NCI-H2107 (cell line): ENCODE measurements at places on chromosomes 5 and 9.

GRCh38 chr5:113233606-113234005 lies 201.2 kb downstream of the TSSK1B start:
- DNase-seq, result no peak

DNA sequence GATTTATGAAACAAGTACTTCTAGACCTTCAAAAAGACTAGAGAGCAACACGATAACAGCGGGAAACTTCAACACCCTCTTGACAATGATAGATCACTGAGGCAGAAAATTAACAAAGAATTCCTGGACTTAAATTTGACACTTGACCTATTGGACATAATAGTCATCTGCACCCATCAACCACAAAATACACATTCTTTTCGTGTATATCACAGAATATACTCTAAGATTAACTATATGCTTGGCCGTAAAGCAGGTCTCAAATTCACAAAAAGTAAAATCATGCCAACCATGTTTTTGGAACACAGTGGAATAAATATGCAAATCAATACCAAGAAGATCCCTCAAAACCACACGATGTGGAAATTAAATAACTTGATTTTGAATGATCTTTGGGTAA lies 559.4 kb downstream of the DNAH5 start:
- DNase-seq, result no peak

DNA sequence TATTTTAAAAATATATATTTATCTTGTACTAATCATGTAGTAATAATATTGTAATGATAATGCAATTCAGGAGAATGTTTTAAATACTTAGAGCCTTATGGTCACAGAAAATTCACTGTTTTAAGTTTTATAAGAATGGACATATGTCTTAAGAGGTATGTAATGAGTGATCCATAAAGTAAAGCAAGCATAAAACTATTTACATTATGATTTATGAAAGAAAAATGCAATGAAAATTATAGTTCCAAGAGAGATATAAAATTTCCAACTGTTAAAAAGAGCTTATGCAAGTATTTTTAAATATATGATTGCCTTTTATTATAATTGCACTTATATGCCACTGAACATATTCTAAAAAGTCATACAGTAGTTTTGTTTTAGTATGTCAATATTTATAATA lies 157.5 kb upstream of the TARS1 start:
- DNase-seq, result no peak

DNA sequence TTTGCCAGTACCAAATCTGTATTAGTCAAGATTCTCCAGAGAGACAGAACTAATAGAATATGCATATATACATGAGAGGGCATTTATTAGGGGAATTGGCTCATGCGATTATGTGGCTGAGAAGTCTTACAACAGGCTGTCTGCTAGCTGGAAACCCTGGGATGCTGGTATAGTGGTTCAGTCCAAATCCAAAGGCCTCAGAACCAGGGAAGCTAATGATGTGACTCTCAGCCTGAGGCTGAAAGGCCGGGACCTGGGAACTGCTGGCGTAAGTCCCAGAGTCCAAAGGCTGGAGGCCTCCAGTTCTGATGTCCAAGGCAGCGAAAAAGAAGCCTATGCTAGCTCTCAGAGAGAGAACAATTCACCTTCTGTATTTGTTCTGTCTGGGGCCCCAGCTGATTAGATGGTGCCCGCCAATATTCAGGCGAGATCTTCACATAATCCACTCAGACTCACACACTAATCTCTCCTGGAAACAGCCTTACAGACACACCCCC lies 84.1 kb downstream of the KIAA1958 start:
- DNase-seq, result no peak

DNA sequence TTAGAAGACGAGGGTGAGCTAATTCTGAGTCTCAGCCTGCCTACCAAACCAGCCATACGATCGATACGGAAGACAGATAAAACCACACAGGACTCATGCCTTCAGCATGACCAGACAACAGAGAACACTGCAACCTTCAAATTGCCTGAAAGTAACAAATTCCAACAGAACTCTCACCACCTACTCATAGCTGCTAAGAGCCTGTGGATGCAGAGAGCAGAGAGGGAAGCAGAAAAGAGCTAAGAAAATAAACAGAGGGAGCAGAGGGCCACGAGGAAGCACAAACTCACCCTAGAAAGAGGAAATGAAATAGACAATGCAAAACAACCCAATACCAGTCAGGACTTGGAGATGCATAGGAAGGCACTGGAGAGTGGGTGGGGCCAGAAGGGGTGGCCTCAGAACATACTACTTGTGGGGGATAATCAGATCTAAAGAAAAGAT lies 86.7 kb upstream of the TAS2R1 start:
- DNase-seq, result no peak

DNA sequence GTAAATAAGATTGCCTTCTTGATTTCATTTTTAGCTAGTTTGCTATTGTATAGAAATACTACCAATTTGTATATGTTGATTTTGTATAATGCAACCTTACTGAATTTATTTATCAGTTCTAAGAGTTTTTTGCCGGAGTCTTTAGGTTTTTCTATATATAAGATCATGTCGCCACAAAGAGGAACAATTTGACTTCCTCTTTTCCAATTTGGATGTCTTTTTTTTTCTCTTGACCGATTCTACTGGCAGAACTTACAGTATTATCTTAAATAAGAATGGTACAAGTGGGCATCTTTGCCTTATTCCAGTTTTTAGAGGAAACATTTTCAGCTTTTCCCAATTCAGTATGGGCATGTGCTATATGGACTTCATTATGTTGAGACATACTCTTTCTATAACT lies 624.7 kb upstream of the ACO1 start:
- no peak for DNase-seq
